Type B pancreatic cell (in vitro differentiated cells): ENCODE measurements at places on chromosomes 3 and 15.

DNA sequence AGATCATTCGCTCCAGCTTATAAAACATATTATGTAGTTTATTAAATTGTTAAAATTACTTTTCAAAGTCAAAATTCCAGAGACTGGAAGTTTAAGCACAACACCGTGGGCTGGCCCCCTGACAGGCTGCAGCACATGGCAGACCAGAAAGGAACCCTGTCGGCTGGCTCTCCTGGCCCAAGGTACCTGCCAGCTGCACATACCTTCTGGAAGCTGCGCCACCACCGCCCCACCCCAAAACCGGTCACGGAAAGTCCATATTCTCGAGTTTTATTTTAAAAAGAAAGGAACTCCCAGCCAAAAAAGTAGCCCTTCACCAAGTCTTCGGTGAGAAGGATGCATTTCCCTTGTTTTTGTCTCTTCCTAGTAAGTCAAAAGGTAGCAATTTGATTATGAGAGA, 94.6 kb downstream of the FOXP1 start:
- no peak for DNase-seq

DNA sequence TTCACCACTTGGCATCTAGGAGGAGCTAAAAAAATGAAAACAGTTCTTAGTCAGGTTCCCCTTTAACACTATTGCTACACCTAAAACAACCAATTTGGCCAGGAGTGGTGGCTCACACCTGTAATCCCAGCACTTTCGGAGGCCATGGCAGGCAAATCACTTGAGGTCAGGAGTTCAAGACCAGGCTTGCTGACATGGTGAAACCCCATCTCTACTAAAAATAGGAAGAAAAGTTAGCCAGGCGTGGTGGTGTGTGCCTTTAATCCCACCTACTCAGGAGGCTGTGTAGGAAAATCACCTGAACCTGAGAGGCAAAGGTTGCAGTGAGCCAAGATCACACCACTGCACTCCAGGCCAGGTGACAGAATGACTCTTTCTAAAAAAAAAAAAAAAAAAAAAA, 124.1 kb downstream of the DGKG start:
- no peak for DNase-seq

GRCh38 chr3:33395900-33396299, 44.3 kb downstream of the UBP1 start:
- no peak for DNase-seq

- DNase-seq, result no peak
Observed at GRCh38 chr3:131846296-131846924, 188.4 kb downstream of the CPNE4 start.

DNA sequence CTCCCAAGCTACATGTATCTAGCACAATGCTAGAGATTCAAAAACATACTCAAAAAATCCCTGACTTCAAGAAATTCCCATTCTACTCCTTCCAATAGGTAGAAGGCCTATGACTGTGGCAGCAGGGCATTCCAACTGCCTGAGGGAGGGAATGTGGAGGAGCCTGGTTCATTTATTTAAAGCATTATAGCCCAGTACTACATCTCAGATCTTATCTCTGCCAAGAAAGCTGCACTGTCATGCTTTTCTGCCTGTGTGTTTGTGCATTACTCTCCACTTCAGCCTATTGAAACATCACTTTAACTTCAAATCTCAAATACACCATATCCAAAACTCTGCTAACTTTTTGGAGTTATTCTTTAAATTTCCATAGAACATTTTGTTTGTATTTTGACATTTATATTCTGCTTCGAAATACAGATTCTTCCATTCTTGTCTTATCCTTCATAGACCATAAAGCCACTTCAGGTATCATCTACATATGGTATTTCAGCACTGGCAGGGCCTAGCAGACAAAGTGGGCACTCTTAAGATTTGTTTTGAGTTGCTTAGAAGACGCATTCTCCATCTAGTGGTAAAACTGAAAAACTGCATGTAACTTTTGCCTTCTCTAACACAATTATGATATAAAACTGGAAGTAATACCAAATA, 59.1 kb upstream of the NEDD4 start:
- DNase-seq, result no peak

DNA sequence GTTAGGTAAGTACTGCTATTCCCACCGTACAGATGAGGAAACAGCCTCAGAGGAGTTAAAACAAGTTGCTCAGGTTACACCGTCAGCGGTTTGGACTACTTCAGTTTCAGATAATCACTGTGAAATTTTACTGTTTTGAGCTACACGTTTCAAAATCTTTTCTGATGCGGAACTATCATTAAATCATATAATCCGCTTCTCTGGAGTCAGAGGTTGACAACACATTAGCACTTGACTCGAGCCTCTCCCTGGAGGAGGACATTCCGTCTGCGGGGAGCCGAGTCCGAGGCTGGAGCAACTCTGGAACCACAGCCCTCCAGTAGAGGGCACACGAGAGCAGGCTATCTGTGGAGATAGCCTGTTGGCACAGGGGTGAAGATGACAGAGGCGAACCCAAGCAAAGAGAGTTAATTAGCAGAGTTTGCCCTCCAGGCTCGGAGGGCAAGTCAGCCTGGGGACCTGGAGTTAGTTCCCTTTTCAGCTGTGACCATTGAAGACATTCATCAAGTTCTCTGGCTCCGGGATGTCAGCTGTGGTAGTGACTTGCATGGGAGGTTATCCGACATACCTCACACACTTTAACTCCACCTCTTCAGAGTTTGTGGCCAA, 131.2 kb downstream of the IGF1R start:
- peak; percentile 79 for DNase-seq
